Karpas-422 (cell line): ENCODE measurements at places on chromosomes 6 and 20. TPM values are rescaled to one million over a fixed set of nuclear protein-coding genes. Genes with fewer than 3 reads are reported as not detected.

CST2 gene
- not detected in 2 replicates for total RNA-seq

PCED1A gene
- total RNA-seq: 19.0 and 20.3 TPM in 2 replicates

TRIM38 gene
- total RNA-seq: 17.0 and 19.3 TPM in 2 replicates

WFDC10B gene
- total RNA-seq: not detected in 2 replicates

MLN gene
- not detected in 2 replicates for total RNA-seq

SOX18 gene
- not detected in 2 replicates for total RNA-seq

LTA gene
- 71.1 and 128 TPM in 2 replicates for total RNA-seq

DEFB124 gene
- total RNA-seq: not detected in 2 replicates

ASIP gene
- total RNA-seq: not detected in 2 replicates

HIVEP1 gene
- total RNA-seq: 23.4 and 40.8 TPM in 2 replicates

TFAP2B gene
- total RNA-seq: not detected in 2 replicates

NKAPL gene
- 0.11 TPM in 1 of 2 replicates, not detected in the other for total RNA-seq

NFATC2 gene
- total RNA-seq: 22.5 and 32.3 TPM in 2 replicates

GRCh38 chr20:63895952-63896263 is 982 bp downstream of the DNAJC5 start:
- peak overlapping the region; percentile 69 for H3K4me3 ChIP-seq
- no peak for DNase-seq
- H3K36me3 ChIP-seq: no peaks in the 10 kb centered on the region
- H3K27me3 ChIP-seq: no peaks in the 10 kb centered on the region

GRCh38 chr6:166244353-166245045 is 63.7 kb downstream of the PRR18 start:
- peaks cover 13% of the 10 kb centered on the region for H3K4me1 ChIP-seq
- no peaks in the 10 kb centered on the region for H3K27me3 ChIP-seq
- H3K27ac ChIP-seq: no peak overlapping the region
- no peak for DNase-seq

GRCh38 chr6:112235956-112236355 is 18.4 kb downstream of the LAMA4 start:
- no peak for DNase-seq
- H3K4me1 ChIP-seq: no peaks in the 10 kb centered on the region
- H3K27me3 ChIP-seq: no peaks in the 10 kb centered on the region
- H3K27ac ChIP-seq: no peak overlapping the region
- H3K4me3 ChIP-seq: no peak overlapping the region

GRCh38 chr6:43714311-43715055 is 26.9 kb upstream of the MRPS18A start:
- peaks cover 32% of the 10 kb centered on the region for H3K4me1 ChIP-seq
- peak overlapping the region; percentile 34; the same call in 1 of the 2 replicates for H3K27ac ChIP-seq
- peak overlapping the region; percentile 51; the same call in 1 of the 2 replicates for H3K4me3 ChIP-seq
- DNase-seq: peak; percentile 51
- no peaks in the 10 kb centered on the region for H3K27me3 ChIP-seq

- H3K4me1 ChIP-seq: peaks cover 53% of the 10 kb centered on the region
- no peak overlapping the region for H3K4me3 ChIP-seq
- H3K27me3 ChIP-seq: no peaks in the 10 kb centered on the region
- DNase-seq: no peak
- H3K27ac ChIP-seq: no peak overlapping the region
Measured at GRCh38 chr6:105886066-105886813, 199.9 kb upstream of the PRDM1 start.

DNA sequence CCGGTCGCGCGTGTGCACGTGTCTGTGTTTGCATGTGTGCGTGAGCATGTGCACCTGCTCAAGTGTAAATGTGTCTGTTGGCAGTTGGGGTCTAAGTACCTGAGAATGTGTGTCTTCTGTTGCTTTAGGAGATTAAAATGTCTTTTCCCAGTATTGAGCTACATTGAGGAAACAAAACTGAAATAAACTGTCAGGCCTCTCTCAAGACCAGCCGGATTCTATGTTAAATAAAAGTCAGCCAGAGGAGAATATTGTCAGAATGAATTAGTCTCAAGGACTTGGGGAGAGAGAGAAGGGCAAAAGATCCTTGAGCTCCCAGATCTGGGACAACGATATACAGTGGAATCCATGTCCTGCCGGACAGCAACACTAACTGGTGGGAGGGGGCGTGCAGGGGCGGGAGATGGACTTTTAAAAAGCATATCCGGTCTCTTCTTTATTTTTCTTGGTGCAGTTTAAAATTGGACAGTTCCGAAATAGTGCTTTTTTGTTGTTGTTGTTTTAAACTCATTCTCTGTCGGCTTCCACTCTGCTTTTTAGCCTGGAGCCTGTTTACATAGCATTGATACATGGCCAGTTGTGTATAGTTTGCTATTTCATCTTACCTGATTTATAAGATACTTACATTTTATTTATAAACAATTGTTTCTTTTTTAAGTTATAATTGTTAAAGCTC is 3.3 kb upstream of the TBX18 start:
- H3K4me3 ChIP-seq: no peak overlapping the region
- no peaks in the 10 kb centered on the region for H3K27me3 ChIP-seq
- no peak for DNase-seq
- H3K36me3 ChIP-seq: no peaks in the 10 kb centered on the region

DNA sequence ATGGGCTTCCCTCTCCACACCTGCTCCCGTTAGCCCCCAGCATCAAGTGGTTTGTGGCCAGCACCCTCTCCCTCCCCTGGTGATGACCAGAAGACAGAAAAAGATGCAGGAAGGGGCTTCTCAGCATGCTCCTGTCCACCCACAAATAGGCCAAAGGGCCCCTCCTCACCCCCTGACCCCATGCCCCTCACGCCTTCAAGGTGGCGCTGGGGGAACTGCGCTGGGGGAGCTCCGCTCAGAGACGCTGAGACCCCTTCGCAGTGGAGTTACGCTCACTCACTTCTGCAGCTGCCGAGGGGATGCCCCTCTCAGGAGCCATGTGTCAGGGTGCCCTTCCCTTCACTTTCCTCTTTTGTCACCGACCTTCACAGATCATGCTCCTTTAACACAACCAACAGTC is 92.0 kb downstream of the PSMB1 start:
- no peaks in the 10 kb centered on the region for H3K27me3 ChIP-seq
- DNase-seq: no peak
- peaks cover 6% of the 10 kb centered on the region; the same call in 1 of the 2 replicates for H3K4me1 ChIP-seq
- H3K4me3 ChIP-seq: no peak overlapping the region
- H3K27ac ChIP-seq: no peak overlapping the region

- H3K36me3 ChIP-seq: no peaks in the 10 kb centered on the region
- peaks cover 32% of the 10 kb centered on the region for H3K4me1 ChIP-seq
- DNase-seq: no peak
- no peaks in the 10 kb centered on the region; the same call in 1 of the 2 replicates for H3K27me3 ChIP-seq
Measured at GRCh38 chr6:26122402-26122792, 35.2 kb downstream of the HFE start.

DNA sequence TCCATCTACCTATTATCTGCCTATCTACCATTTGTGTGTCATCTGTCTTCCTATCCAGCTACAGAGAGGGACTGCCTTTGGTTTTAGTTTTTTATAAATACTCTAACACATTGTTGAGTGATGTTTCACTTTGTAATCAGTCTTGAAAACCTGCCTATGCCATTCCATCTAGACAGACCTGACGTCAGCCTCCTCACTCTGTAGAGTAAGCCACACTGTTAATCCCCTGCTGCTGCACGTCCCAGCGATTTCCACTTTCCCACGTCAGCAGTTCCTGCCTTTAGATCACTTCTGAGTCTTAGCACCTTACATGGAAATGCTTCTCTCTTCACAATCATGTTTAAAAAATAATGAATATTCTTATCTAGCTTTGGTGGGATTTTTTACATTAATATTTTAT is 54.8 kb downstream of the PLG start:
- no peaks in the 10 kb centered on the region for H3K27me3 ChIP-seq
- H3K4me1 ChIP-seq: peaks cover 3% of the 10 kb centered on the region; the same call in 1 of the 2 replicates
- H3K4me3 ChIP-seq: no peak overlapping the region
- no peak for DNase-seq
- H3K27ac ChIP-seq: no peak overlapping the region

GRCh38 chr6:112202639-112203341 is 51.6 kb downstream of the LAMA4 start:
- DNase-seq: no peak
- H3K36me3 ChIP-seq: no peaks in the 10 kb centered on the region
- H3K27ac ChIP-seq: no peak overlapping the region
- H3K27me3 ChIP-seq: no peaks in the 10 kb centered on the region

- DNase-seq: no peak
- H3K4me3 ChIP-seq: no peak overlapping the region
- no peaks in the 10 kb centered on the region for H3K4me1 ChIP-seq
- no peaks in the 10 kb centered on the region for H3K27me3 ChIP-seq
Measured at GRCh38 chr6:85300581-85300980, 149.3 kb upstream of the NT5E start.

DNA sequence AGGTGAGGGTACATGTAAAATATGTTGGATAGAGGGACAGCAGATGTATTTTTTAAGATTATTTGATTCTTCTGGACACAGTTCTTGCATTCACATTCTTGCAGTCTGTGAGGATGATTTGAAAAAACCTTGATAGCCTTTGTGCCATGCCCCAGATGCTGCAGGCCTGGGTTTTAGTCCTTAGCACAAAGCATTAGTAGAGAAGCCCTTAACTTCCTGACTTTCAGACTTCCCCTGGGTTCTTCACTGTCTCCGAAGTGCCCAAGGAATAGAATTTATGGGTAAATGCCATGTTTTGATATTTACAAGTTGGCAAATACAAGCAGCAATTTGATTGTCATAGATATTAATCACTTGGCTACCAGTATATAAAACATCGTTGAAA is 67.6 kb upstream of the SUPT3H start:
- no peak overlapping the region for H3K4me3 ChIP-seq
- H3K27me3 ChIP-seq: no peaks in the 10 kb centered on the region
- H3K27ac ChIP-seq: no peak overlapping the region
- H3K36me3 ChIP-seq: no peaks in the 10 kb centered on the region

DNA sequence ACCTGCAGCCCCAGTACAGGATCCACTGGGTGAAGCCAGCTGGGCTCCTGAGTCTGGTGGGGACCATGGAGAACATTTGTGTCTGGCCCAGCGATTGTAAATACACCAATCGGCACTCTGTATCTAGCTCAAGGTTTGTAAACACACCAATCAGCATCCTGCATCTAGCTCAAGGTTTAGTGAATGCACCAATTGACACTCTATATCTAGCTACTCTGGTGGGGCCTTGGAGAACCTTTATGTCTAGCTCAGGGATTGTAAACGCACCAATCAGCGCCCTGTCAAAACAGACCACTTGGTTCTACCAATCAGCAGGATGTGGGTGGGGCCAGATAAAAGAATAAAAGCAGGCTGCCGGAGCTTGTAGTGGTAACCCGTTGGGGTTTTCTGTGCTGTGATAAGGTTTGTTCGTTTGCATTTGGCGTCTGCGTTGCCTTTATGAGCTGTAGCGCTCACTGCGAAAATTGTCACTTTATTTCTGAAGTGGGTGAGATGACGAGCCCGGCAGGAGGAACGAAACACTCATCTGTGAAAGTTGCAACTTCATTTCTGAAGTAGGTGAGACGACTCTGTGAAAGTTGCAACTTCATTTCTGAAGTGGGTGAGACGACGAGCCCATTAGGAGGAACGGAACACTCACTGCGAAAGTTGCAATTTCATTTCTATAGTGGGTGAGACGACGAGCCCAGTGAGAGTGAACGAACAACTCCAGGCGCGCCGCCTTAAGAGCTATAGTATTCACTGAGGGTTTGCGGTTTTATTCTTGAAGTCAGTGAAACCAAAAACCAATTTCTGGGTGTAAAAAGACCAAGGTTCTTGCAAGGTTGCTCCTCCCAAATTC is 31.1 kb downstream of the SERPINB6 start:
- no peak overlapping the region for H3K4me3 ChIP-seq
- H3K4me1 ChIP-seq: peaks cover 32% of the 10 kb centered on the region
- H3K27me3 ChIP-seq: 0 out of 2 replicates have a peak, but pooled peaks cover 2% of the 10 kb centered on the region
- H3K36me3 ChIP-seq: no peaks in the 10 kb centered on the region

DNA sequence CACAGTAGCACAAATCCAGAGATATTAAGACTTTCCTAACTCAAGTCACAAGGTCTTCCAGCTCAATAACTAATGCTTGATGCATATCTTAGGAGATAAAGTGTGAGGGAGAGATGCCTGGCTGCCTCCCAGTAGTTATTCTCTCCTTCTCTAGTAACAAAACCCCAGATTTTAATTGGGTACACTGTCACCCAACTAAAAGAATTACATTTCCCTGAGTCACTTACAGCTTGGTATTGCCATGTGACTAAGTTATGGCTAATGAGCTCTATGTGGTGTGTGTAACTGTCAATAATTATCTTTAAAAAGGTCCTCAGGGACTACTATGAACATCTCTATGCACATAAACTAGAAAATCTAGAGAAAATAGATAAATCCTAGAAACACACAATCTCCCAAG is 32.0 kb downstream of the KIF6 start:
- H3K27me3 ChIP-seq: no peaks in the 10 kb centered on the region
- no peak overlapping the region for H3K4me3 ChIP-seq
- DNase-seq: no peak
- no peaks in the 10 kb centered on the region for H3K36me3 ChIP-seq
- no peaks in the 10 kb centered on the region for H3K4me1 ChIP-seq

DNA sequence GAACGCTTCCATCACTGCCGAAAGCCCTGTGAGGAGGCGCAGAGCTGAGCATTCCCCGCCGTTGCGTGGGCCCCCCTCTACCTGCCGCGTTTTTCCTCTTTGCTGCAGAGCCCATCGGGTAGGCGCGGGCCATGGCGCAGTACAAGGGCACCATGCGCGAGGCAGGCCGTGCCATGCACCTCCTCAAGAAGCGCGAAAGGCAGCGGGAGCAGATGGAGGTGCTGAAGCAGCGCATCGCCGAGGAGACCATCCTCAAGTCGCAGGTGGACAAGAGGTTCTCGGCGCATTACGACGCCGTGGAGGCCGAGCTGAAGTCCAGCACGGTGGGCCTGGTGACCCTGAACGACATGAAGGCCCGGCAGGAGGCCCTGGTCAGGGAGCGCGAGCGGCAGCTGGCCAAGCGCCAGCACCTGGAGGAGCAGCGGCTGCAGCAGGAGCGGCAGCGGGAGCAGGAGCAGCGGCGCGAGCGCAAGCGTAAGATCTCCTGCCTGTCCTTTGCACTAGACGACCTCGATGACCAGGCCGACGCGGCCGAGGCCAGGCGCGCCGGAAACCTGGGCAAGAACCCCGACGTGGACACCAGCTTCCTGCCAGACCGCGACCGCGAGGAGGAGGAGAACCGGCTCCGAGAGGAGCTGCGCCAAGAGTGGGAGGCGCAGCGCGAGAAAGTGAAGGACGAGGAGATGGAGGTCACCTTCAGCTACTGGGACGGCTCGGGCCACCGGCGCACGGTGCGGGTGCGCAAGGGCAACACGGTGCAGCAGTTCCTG is 693 bp downstream of the FAM50B start:
- no peak overlapping the region for H3K27ac ChIP-seq
- H3K36me3 ChIP-seq: no peaks in the 10 kb centered on the region
- no peaks in the 10 kb centered on the region for H3K27me3 ChIP-seq
- peaks cover 6% of the 10 kb centered on the region for H3K4me1 ChIP-seq

- no peak overlapping the region for H3K27ac ChIP-seq
- H3K4me1 ChIP-seq: no peaks in the 10 kb centered on the region
- H3K4me3 ChIP-seq: no peak overlapping the region
- H3K36me3 ChIP-seq: peaks cover 14% of the 10 kb centered on the region; the same call in 1 of the 2 replicates
- H3K27me3 ChIP-seq: no peaks in the 10 kb centered on the region
Measured at GRCh38 chr6:8079126-8079525, 14.9 kb upstream of the BLOC1S5 start.

- H3K4me1 ChIP-seq: no peaks in the 10 kb centered on the region
- H3K27me3 ChIP-seq: no peaks in the 10 kb centered on the region
- no peak for DNase-seq
- H3K36me3 ChIP-seq: no peaks in the 10 kb centered on the region
Measured at GRCh38 chr6:167881327-167881726, 54.6 kb downstream of the AFDN start.
